ENCODE measurements at places on chromosomes 2 and 18.

DNA sequence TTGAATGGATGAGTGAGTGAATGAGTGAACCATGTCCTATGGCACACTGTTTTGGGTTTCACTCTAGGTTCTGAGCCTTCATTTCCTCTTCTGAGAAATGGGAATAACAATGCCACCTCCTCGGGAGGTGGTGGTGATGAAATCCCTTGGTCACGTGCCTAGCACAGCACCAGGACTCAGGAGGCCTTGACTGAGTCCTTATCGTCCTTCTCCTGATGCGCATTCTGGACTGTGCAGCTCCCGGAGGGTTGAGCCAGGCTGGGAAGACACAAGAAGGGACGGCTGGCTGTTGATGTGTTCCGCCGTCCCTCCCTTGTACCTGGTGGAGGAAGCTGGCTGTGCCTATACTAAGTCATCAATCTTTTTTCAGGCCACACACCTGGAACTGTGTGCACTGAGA, 437.3 kb downstream of the ZNF521 start:
- DNase-seq: no peak

GRCh38 chr2:18476484-18476883, 84.0 kb downstream of the RDH14 start:
- DNase-seq: no peak

DNA sequence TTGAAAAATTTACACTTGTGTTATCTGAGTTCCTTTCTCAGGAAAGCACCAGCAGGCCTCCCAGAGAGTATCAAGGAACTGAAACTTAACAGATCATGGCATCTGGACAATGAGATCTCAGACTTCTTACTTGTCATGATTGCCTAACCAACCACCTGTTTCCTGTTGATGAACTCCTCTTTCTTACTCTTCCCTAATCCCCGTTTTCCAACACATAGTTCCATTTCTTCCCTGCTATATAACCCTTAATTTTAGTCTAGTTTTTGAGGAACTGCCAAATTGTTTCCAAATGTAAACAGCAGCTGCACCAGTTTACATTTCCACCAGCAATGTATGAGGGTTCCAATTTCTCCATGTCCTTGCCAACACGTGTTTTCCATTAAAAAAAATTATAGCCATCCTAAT, 6.1 kb upstream of the FAM171B start:
- DNase-seq: peak; percentile 24

DNA sequence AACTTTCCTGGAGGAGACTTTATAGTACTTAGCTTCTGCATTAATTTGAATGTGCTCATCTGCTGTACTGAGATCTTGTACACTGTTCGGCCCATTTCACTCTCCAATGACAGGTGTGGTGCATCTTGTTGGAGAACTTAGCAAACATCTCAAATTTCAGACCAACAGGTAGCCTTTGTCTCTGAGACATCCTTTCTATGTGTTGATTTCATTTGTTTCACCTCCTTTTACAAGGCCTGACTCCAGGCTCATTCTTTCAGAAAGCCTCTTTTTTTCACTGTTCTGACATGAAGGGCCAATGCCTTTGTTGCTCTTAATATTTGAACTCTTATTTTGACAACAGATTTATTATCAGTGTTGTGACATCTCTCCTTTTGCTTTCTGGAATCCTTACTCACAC, 271.8 kb upstream of the FANCL start:
- DNase-seq: no peak

DNA sequence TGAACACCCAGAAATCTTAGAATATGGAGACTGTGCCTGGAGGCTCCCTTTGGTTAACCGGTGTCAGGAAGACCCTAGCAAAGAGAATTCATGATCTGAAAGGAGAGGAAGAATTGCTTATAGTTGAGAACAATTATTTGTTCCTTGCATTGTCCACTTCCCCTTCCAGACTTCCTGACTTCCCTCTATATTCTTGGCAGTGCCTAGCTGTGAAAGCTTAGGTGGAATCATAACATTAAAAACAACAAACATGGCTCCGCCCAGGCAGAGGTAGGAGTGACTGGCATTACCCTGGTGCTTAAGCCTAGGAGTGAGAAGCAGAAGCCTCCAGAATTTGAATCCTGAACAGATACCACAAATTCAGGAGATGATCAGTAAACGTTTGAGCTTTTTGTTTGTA, 1.9 kb downstream of the TTL start:
- no peak for DNase-seq

DNA sequence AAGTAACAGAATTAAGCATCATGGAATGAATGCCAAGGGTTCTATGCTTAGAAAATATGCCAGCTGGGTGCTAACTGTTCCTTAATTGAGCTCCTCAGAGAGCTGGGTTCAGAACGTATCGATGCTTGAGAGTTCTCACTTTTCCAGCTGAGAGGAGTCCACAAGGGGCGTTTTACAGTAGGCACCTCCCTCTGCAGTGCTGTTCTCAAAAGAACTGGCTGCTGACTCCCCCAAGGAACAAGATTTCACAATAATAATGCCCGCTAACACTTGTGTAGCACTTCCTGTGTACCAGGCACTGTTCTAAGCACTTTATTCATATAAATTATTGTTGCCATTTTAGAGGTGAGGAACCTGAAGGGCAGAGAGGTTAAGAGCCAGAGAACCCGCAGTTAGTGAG, 18.1 kb upstream of the TMEM237 start:
- DNase-seq: no peak

- no peak for DNase-seq
These were observed 19.4 kb downstream of the SIX3 start for GRCh38 chr2:44960871-44961270.

- DNase-seq: no peak
These were observed 26.8 kb downstream of the HPCAL1 start for GRCh38 chr2:10329580-10329879.

DNA sequence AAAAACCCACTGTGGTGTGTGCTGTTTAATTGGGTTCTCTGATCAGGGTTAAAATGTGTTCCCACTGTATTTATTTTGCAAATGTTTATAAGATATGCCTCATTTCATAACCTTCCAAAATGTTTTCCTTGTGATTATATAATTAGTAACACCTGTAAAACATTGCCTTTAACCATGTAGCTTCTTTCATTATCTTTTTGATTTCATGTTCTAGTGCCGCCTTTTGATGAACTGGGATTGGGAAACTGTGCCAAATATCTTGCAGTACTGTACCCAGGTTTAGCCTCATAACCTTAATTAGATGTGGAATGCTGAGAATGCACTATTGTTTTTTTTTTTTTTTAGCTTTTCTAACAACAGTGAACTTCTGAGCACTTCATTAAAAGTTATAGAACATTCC, 96.9 kb downstream of the TANC1 start:
- DNase-seq: peak; percentile 54

GRCh38 chr2:10161961-10162441, 39.5 kb downstream of the RRM2 start:
- DNase-seq: no peak

GRCh38 chr2:231632559-231633142, 40.0 kb downstream of the TEX44 start:
- peak; percentile 37 for DNase-seq

DNA sequence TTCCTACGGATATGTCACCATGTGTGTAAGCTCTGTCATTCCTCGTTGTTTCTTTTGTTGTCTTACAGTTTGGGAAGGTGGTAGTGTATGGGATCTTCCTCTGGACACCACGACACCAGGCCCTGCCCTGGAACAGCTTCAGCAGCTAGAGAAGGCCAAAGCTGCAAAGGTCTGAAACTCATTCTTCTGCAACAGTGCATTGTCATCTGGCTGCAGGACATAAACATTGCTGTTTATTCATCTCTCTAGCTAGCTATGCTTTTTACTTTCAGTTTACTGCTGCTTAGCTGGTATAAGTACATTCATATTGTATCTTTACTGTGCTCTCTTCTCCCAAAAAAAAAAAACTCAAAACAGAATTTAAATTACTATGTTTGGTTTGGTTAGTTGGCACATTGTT, 39.2 kb upstream of the KCNJ13 start:
- no peak for DNase-seq

DNA sequence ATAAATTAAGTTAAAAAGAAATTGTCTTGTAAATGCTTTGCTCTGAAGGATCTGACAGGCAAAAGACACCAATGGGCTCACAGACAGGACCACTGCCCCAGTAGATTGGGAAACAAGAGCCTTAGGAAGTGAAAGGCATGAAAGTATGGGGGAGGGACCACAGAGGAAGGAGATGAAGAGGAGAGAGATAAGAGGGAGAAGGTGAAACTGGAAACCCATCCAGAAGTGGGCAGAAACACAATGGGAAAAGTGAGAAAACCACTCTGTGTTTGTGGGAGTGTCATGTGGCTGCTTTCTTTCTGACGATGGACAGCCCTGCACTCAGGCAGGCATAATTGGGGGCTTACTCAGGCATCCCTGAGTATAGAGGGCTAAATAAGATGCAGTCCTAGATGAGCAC, 101.5 kb upstream of the STON1 start:
- DNase-seq: no peak

DNA sequence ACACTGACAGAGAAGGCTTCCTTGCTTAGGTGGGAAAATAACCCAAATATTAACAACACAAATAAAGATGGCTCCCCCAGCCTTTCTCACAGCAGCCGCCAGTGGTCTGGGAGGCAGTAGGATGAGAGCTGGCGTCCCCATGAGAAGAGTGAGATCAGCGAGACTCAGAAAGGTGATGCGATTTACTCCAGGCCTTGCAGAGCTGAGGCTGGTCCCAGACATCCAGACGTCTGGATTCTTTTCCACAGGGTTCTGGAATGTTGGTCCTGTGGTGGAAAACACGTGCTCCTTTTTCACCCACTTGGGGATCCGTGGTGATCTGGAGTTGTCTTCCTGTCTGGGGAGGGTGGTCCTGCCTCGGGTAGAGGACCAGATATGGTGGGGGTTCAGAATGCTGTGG, 190.6 kb downstream of the CTIF start:
- DNase-seq: peak; percentile 92

- no peak for DNase-seq
These were observed 62.8 kb downstream of the MEX3C start for GRCh38 chr18:51134721-51135120.

GRCh38 chr2:233829193-233830110, 24.9 kb downstream of the HJURP start:
- DNase-seq: no peak

All from fibroblast of upper back skin (primary cell).